ENCODE measurements at places on chromosomes 4 and X.

- DNase-seq: peak; percentile 44
These were observed 48.0 kb downstream of the SLC25A5 start for GRCh38 chrX:119516157-119516702.

- peak; percentile 70 for DNase-seq
These were observed 128.5 kb downstream of the PRSS12 start for GRCh38 chr4:118224243-118224829.

DNA sequence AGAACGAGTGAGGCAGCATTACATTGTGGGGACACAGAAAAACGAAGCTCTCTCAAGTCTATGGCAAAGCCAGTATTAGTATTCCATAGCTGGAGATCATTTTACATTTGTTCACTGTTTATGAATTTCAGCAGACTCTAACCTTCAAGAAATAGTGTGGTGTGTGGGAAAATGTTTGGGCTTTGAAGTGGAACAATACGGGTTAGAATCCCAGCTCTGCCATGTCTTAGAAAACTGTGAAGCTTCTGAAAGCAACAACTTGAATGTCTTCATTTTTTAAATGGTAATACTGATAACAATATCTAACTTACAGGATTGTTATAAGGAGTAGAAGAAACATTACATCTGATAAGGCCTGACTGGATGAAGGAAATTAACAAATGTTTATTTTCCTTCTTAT is 217.7 kb downstream of the NR3C2 start:
- DNase-seq: no peak

- peak; percentile 39 for DNase-seq
These were observed 6.2 kb upstream of the IQSEC2 start for GRCh38 chrX:53287493-53288138.

GRCh38 chrX:44970709-44971108 is 97.7 kb downstream of the KDM6A start:
- DNase-seq: no peak

DNA sequence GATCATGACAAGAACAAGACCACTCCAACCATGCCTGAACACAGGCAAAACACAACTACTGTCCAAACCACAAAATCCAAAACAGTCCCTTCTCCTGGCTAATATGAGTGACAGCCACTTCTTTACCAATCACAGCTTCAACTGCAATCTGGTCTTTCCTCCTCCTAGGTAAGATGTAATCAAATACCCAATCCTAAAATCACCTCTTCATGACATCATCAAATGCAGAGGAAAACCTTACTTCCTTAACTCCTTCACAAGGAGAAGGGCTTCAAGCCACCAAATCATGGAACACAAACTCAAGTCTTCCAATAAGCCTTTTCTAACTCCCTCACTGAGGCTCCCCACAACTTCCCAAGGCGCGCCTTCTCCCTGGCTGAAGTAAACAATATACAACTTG is 4.4 kb upstream of the MSL3 start:
- no peak for DNase-seq

- DNase-seq: no peak
These were observed 496.3 kb downstream of the STPG2 start for GRCh38 chr4:97646997-97647396.

GRCh38 chr4:149738156-149738555 is 77.5 kb downstream of the IQCM start:
- DNase-seq: no peak

GRCh38 chrX:24658421-24658820 is 11.3 kb upstream of the PCYT1B start:
- no peak for DNase-seq

DNA sequence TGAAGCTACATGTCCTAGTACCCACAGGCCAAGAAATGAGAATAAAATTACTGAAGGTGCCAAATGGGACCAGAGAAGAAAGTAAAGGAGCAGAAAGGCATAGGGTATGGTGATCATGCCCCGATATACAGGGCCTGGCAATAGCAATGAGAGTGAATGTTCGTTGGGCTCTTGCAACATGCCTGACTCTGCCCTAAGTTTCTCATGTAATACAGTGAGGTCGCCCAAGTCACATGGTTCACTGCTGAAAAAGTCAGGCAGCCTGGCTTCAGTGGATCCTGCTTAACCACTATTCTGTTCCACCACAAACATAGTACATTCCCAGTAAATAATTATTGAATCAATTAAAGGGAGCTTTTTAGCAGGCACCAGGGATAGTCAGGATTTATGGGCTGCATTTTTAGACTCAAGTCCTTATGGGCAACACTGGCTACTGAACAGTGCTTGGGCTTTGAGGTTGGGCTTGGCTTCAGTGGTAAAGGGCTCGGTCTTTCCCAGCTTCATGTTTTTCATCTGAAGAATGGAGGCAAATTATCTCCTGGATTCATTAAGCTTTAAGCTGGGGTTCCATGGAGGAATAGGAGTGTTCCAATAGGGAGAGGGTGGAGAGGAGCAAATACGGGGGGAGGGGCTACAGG is 67.1 kb upstream of the ZNF518B start:
- DNase-seq: no peak

- no peak for DNase-seq
These were observed 1.5 kb upstream of the ARHGAP4 start for GRCh38 chrX:153927672-153927921.

DNA sequence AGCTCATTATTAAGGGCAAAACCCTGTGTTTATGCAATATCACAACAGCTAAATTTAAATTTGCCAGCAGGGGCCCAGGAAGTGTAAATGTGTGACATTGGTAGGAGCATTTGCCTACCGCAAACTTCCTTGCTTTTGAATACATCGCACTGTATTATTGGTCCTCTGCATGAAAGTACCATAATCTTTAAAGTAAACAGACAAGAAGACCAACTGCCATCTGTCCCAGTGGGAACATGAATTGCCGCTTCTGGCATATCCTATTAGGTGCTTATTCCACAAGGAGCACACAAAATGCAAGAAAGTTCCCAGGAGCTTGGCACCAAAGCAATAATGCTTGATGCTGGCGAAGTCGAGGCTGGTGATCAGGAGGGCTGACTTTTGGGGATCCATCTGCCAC is 51.3 kb downstream of the SOD3 start:
- DNase-seq: no peak

DNA sequence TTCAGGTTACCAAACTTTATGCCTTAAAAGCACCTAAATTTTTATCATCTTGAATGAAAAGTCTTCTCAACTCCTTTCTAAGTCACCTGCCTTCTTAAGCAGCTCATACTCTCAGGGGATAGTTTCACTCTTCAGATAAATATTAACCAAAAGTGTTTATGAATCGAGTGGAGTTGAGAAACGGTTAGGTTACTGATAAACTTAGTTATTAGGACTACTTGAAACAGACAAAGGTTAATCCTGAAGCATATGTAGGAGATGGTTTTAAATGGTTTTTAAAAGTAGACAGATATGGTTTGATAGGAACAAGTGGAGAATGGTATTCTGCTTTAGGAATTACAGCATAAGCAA is 32.8 kb downstream of the CLDN22 start:
- DNase-seq: no peak

GRCh38 chrX:9885150-9885549 is 82.0 kb upstream of the CLDN34 start:
- DNase-seq: peak; percentile 9

DNA sequence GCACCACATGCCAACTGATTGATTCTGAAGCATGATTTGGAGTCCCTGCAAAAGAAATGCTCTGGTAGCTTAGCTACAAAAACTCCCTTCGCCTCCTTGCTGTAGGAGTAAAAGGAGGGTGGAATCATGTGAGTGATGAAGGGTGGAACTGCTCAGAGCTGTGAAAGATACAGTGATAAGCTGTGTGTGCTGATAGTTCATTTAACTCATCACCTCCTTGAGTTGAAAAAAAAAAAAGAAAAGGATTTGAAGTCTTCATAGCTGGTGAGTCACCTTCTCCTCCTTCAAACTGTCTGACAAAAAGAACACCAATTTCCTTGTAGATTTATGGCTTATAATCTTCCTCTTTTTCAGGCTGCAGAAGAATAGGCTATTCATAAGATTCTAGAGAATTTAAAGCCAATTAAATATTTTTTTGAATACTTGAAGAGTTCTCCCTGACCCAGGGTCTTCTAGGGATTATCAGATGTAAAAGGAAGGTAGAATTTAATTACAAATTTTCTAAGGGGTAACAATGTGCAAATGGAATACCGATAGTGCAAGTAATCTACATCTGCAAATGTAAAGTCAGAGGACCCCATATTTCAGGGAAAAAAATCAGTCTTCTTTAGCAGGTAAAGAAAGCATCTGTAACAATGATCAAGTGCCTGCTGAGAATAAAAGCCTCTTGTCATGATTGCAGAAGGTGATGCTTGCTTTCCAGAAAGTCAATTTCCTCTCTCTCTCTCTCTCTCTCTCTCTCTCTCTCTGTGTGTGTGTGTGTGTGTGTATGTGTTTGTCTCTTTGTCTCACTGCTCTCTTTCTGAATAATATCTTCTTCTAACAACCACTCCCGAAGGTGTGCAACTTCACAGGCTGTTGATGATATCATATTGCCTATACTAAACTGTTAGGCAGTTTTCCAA is 208.8 kb upstream of the VEGFC start:
- peak; percentile 40 for DNase-seq

- peak; percentile 8 for DNase-seq
These were observed 7.4 kb downstream of the MAGEB10 start for GRCh38 chrX:27815209-27815608.

DNA sequence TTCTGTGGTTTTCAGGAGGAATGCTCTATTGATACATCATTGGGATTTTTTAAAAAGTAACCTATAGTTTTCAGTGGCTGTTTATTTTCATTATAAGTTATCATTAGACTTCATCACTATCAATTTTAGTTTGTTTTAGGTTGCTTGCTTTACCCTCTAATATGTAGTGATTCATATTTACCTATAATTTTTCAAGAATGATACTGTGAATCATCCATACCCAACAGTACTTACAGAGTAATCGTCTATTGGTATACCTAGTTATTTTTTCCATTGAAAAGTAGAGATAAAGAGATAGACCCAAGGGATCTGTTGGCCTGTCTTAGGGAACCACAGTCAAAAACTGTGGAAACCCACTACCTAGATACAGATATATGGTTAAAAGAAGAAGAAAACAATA is 83.3 kb downstream of the KLHL34 start:
- no peak for DNase-seq

- no peak for DNase-seq
These were observed 119.0 kb upstream of the WDR17 start for GRCh38 chr4:175946472-175947116.

DNA sequence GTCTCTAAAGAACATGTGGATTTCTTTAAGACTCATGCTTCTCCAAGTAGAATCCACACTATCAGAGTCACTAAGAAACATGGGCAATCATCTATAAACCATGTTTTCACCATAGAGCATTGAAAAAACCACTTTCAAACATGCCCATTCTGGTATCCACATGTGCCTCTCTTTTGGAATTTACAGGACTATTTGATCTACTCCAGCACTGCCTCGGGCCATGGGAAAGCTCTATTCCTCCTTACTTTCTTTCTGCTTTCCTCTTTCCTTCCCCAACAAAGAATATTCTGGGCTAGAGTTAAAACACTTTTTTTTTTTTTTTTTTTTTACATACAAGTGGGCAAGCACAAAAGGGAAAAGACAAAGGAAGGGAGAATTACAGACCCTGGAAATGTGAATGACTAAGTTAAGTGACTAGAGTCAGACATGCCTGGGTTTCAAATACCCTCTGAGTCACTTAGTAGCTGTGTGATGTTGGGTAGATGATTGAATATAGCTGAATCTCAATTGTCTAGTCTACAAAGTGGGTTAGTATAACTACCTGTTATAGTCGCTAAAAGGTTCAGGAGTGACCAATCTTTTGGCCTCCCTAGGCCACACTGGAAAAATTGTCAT is 847.7 kb upstream of the INTU start:
- no peak for DNase-seq

- DNase-seq: no peak
These were observed 96.9 kb downstream of the NPFFR2 start for GRCh38 chr4:72128741-72129140.

Data from LoVo (cell line).